MCF 10A (cell line): ENCODE measurements at places on chromosomes 6 and 20.

DNA sequence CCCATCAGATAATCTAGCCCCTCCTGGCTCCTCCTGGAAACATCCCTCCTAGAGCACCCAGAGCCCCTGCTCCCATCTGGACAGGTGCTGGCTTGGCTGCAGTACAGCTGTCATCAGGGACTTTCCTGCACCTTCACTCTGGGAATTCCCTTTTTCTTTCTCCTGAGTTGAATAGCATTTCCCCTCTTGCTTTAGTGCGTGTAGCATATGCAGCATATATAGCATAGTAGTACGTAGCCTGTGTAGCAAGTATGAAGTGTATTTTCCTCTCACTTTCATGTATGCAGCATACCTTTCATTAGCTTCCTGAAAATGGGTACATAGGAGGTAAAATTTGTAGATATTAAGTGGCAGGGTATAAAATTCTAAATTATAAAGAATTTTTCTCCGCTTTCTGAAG, 352.9 kb downstream of the ESR1 start:
- no peak for DNase-seq

DNA sequence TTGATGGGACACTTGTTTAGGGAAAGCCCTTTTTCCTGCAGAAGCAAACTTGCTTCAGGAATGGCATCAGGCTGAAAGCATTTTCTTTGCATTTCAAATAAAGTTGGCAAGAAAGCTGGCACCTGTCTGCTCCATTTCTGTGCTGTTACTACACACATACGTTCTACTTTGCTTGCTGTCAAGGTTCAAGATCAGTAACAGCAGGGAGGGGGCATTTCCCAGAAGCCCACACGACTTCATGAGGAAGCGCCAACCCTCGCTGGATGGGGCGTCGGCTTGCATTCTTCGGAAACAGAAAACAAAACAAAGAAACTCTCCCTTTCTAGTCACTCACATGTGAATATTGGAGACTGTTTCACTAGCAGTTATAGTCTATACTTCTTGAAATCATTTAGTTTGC, 46.4 kb downstream of the AKAP12 start:
- no peak for DNase-seq

- DNase-seq = peak; percentile 60
Observed at GRCh38 chr6:52407467-52407866, 12.7 kb upstream of the EFHC1 start.

DNA sequence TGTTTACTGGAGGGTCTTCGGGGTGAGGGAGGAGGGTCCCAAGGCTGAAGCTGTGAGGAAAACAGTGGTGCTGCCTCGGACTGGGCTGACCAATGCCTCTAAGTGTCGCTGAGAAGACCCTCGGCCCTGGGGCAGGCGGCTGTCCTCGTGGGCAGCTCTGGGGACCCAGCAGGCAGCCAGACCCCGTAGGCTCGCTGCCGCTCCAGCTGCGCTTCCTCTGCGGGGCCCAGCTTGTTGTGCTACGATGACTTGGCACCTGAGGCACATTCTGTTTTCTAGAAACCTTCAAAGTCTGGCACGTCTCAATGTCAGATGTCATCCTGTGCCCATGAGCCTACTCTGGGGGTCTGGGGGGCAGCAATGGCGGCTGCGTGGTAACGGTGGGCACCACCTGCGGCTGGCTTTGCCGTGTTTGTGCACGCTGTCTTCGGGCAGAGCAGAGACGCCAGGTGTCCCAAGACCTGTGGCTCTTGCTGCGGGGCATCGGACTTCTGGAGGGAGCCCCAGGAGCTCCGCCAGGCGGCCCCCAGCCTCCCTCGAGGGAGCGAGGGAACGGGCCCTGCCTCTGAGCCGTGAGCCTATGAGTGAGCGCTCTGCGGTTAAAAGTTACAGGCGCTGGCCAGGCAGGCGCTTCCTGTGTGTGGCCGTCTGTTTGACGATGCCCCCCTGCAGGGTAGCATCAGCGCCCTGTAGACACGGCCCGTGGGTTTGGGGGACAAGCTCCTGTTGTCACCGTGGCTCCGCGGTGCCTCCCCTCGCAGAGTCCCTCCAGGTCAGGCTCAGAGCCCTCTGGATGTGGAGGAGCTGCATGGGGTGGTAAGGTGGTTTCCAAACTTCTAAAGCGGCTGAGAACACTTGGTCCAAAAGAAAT, 6.8 kb downstream of the SLC17A9 start:
- no peak for DNase-seq

DNA sequence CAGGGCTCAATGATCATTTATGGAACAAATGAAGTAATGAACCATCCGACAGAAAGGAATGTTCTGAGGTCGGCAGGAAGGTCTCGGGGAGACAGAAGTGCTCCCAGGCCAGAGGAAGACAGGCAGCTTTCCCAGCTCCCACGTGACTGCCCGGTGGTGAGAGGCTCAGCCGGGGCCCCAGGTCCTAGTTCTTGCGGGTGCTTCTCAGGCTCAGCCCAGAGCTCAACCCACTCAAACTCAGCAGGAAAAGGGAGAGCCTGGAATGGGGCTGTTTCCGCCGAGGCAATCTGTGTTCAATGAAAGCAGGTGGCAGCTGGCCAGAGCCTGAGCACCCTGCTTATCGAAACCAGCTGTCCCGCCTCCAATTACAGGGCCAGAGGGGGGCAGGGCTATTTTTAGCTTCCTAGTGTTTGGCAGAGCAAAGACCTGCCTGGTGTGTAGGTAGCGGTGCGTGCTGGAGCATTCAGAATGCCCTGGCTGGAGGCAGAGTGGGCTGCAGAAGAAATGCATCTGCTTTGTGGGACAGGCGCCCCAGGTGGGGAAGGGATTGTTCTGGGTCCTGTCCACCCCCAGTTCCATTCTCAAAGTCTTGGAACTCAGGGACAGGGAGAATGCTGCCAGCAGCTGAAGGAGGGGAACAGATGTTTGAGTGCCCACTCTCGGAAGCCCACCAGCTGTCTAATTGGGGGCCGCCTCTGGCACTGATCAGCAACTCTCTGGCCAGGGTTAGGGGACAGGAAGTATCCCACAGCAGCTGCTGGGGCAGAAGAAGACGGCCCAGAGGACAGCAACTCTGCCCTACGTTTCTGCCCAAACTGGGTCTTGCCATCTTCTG, 145.1 kb downstream of the PREX1 start:
- peak; percentile 81 for DNase-seq

DNA sequence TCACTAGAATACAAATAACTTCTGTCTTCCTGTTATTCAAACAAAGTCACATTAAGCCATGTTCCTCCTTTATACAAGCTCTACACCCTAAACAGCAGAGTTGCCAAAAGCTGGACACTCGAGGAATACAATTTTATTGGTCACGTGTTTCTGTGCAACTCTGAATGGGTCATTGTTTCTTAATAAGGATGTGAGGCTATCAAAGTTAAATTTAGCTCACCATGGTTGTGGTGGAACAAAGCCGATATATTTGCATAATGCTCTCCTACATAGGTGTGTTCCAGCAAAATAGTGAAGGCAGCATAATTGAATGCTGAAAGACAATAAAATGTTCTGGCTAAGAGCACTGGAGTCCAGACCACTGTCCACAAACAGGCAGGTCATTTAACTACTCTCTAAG, 36.9 kb upstream of the CD2AP start:
- DNase-seq = no peak

DNA sequence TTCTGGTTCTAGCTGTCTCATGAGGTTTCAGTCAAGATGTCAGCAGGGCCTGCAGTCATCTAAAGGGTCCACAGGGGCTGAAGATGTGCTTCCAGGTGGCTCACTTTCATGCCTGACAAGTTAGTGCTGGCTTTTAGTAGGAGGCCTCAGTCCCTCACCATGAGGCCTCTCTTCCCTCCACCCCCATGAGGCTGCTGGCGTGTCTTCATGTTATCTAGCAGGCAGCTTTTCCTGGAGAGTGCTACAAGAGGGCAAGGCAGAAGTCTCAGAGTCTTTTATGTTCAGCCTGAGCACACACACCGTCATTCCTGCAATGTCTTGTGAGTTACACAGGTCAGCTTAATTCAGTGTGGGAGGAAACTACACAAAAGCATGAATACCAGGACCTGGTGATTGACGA, 769.9 kb downstream of the HDGFL1 start:
- no peak for DNase-seq

- peak; percentile 17 for DNase-seq
Observed at GRCh38 chr6:114739656-114740055, 396.8 kb upstream of the HS3ST5 start.

DNA sequence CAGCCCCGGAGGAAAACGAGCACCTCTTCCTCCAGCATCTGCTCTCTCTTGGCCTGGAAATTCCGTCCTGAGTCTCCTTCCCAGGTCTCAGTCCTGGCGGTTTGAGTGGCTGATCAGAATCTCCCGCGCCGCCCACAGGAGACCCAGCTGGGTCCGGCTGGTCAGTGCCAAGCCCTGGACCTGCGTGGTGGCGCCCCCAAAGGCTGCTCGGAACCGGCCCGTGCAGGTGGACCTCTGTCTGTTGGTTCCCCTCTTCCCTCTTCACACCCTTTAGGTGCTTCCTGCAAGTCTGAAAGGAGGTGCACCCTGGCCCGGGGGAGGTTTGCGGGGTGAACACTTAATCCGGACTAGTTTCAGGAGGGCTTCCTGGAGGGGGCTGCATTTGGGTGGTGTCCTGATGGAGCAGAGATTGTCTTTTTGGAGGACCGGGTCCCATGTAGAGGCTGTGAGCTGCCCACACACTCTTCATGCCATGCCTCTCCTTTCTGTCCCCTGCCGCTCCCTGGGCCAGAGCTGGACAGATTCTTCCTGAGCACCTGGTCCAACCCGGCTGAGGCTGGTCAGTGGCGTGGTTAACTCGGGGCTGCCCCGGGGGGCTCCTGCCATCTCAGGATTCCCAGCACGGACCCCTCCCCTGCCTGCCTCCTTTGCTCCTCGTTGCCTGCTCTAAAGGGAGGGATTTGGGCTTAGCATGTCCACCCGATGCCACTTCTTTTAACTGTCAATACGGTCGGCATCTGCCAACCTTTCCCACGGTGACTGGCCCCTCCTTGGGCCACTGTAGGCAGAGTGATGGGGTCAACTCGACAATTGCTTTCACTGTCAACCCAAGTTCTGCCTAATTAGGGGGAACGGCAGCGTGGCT, 16.5 kb upstream of the BHLHE23 start:
- DNase-seq = no peak

DNA sequence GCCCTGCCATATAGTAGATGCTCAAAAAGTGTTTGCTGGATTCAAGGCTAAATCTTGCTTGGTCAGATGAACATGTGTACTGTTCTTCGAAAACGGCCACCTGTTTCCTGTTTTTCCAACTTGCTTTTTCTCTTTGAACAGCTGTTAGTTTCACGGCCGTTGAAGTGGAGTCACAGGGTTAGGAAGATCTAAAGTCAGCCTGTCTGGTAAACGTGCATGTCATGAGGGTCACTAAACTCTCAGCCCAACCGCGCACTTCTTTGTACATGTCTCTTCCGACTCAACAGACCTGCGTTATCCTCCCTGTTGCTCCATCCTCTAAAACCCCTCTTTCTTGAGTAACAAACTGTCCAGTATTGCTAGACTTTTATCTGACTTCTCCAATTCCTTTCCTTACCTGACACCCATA, 93.2 kb upstream of the MAN1A1 start:
- no peak for DNase-seq
